ENCODE measurements at places on chromosomes 13 and 19.

DNA sequence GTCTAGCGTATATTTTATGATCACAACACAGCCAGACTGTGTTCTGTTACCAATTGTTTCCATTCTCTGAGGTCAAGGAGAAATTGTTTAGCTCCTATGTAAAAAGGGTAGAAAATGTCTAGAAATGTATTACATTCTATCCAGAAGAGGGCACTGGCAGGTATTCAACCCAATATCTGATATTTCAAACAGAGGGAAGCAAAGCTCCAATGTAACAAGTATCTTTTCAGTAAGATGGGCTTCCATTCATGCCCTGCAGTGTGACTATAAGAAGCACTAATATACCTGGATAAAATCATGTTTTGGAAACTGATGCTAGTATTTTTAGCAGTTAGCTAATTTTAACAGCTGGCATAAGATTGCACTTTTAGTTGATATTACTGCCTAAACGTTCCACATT lies 312.7 kb downstream of the FGF14 start:
- no peak for DNase-seq

DNA sequence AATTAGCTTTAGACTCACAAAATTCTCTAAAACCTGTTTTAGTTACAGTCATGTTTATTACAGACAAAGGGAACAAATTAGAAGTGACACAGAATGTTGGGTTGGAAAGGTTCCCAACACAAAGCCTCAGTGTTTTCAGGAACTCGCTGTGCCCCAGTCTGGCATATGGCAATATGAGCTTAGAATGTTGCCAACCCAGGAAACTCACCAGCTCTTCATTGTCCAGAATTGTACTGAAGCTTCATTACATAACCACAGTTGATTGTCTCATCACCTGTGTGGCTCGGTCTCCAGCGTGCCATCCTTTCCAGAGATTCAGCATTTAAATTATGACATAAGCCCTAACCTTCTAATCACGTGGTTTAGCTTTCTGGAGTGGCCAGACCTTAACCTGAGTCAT lies 19.1 kb downstream of the ZNF264 start:
- DNase-seq = no peak

DNA sequence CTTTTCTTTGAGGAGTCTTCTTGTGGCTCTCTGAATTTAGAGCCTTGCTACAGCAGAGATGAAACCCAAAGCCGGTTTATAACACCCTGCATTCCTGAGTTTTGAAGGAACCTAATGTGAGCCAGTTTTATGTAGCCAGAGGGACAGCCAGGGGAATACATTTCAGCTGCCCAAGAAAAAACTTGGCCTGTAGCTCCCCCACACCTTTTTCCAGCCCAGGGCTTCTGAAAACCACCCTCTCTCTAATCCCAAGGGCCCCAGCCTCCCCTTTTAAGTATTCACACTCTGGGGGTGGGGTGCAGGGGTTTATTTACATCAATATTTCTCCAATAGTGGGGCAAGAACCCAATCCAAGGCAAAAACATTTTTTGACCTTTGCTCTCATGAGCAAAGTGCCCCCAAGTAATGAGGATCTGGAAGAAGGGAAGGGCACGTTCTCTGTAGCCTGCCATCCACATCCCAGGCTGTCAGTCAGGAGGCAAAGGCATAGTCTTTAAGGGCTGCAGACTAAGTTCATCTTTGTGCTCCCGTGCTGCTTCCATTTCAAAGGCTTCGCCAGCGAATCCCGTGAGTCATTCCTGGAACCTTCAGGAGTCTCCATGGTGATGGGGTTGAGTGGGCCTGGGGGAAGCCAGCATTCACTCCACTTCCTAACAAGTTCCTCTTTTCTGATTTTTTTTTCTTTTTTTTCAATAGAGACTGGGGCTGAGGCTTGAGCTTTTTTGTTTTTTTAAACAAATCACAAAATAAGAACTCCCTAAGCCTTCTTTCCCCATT lies 33.2 kb upstream of the MEDAG start:
- DNase-seq = no peak

GRCh38 chr19:28880735-28881401 lies 332.1 kb downstream of the UQCRFS1 start:
- no peak for DNase-seq

DNA sequence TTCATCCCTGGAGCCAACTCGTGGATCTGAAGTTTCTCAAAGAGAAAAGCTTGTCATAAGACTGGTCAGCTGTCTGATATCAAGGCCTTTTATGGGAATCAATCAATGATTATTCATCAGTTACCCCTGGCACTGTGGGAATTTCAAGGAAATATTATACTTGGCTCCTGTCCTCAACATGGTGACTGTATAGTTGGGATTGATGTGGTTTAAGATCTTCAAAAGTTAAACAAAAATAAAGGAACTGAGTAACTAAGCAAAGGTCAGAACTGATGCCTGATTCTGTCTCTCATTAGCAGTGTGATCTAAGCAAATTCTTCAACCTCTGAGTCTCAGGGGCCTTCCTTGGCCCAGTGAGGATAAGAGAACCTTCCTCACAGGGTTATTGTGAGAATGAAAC lies 22.2 kb upstream of the SERPINE3 start:
- DNase-seq = no peak

DNA sequence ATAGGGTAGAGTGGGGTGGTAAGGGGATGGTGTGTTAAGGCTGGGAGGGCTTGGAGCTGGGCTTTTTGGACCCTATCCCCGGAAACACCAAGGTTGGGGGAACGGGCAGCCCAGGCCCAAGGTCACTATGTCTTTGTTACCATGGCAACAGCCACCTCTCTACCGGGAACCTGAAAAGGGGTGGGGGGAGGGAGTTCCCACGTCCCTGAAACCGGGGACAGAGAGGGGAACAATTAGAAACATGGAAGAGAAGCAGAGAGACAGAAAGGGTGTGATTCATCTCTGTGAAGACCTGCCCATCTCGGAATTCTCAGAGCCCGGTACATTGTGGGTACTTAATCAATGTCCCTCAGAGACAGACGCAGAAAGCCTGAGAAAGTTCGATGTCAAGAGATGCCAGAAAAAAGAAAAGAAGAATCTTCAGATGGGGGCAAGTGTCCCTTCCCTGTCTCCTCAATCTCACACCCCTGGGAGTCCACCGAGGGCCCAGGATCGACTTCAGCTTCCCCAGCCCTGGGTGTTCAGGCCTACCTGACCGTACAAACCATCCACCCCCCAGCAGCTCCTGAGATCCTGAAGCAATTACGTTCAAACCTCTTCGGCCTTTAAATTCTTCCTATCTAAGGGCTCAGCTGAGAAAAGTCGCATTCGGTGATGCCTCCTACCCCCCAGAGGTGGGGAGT lies 6.8 kb upstream of the LRFN1 start:
- DNase-seq = no peak

DNA sequence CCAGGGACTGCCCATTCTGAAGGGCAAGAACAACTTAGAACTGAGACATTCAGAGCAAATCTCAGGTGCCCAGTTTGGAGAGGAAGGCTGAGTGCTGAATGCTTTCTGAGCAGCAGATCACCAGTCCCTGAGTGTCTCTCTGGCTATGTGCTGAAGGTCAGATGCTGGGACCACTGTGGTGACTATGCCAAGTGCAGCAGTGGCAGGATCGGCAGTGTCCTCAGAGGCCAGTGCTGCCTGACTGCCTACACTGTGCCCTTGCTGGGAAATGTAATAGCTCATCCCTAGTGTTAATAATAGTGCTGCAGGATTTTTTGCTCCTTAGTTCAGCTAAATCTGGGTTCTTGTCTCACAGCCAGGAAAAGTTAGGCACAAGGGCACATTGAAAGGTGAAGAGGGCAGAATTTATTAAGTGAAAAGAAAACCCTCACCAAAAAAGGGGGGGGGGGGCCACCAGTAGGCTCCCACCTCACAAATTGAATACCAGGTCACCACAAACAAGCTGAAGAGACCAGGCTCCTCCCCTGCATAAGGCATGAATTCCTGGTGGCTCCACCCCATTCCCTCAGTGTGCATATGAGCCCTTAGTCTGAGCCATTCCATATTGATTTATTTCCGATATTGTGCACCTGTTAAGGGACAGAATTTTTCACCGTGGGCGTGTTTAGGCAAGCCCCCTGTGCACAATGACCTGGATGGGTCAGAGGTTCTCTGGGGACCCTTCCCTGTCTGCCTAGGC lies 18.5 kb downstream of the RFXAP start:
- DNase-seq = no peak

DNA sequence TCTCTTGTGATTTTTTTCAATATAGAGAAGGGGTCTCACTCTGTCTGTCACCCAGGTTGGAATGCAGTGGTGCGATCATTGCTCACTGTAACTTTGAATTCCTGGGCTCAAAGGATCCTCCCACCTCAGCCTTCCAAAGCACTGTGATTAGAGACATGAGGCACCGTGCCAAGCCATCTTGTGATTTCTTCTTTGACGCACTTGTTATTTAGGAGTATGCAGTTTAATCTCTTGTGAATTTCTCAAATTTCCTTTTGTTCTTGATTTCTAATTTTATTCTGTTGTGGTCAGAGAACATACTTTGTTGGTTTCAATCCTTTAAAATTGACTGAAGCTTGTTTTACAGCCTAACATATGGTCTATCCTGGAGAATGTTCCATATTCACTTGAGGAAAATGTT lies 14.5 kb downstream of the IPO5 start:
- DNase-seq = no peak

- DNase-seq = no peak
Measured at GRCh38 chr13:32126278-32126677, 94.7 kb downstream of the FRY start.

DNA sequence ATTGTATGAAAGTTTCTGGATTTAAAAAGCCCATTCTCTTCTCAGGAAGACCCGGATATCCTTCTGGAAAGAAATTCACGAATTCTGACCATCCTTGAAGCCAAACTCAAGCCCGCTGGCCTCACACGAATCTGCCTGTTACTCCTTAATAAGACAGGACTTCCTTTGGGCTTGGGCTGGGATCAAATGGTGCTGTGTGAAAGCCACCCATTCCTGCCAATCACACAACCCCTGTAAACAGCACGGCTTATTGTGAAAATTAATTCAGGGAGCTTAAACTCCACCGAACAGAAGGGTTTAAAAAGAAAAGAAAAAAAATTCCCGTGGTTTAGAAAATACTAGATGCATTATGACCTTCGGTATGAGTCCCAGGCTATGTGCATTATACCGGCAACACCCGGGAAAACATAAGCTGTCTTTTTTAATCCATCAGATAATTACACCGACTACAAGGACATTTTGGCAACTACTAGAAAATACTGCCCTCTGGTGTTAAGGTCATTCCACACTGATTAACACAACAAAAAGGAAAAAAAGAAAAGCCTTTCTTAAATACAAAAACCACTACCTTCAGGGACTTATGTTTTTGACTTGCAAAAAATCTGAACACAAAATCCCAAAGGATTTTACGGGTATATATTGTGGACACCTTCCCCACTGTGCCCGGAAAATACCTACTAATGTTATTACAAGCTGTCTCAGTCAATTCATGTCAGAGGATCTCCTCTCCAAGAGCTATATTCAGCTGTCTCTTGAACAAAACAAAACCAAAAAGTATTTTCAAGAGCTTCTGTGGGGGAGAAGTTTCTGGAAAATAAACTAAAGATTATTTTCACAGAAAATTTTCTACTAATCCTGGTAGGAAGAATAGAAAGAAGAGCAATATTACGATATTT lies 76.0 kb upstream of the LSM14A start:
- no peak for DNase-seq

DNA sequence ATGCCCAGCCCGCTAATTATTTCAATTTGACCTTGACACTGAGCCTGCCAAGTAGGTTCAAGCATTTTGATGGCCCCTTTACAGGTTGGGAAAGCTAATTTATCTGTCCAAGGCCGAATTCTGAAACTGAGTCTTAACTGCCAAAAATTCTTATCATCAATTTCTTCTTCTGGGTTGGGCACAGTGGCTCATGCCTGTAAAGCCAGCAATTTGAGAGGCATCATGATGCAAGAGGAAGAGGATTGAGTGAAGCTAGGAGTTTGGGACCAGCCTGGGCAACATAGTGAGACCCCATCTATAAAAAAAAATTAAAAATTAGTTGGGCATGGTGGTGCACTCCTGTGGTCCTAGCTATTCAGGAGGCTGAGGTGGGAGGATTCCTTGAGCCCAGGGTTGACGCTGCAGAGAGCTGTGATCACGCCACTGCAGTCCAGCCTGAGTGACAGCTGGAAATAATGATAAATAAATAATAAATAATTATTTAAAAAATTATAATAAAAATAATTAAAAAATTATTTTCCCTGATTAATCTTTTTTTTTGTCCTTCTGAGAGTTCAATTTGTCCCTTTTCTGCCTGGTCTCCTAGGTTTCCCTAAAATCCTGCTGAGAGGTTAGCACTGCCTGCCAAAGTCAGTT lies 1.3 kb upstream of the LDLR start:
- DNase-seq = no peak

DNA sequence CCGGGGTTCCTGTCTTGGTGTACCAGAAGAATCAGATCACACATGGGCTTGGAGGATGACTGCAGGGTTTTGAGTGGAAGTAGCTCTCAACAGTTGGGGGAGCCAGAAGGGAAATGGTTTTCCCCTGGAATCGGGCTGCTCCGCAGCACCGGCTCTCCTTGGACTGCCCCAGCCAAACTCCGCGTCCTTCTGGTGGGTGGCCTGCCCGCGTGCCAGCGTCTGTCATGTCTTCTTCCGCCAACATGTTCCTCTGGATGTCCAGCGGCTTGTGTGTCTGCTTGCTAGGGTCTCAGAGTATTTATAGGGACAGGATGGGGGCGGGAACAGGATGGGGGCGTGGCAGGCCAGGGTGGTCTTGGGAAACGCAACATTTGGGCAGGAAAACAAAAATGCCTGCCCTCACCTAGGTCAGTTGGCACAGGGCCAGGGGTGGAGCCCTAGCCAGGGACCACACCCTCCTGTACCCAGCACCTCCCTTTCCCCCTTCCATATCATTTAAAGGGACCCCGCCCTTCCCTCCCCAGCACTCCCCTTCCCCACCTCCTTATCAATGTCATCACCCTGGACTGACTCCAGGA lies 1.3 kb upstream of the ZNF30 start:
- DNase-seq = no peak

GRCh38 chr13:99435116-99435515 lies 66.2 kb upstream of the TM9SF2 start:
- no peak for DNase-seq

Measured in CD4-positive, alpha-beta T cell (primary cell).